Mesothelial cell of epicardium (in vitro differentiated cells): ENCODE measurements at places on chromosomes 1 and 21. TPM values are rescaled to one million over a fixed set of nuclear protein-coding genes. Genes with fewer than 3 reads are reported as not detected.

AGO3 gene
- 48.3 to 52.2 TPM (median 51.7 TPM) in 3 replicates for total RNA-seq

CRNN gene
- total RNA-seq = not detected in 3 replicates

DNA sequence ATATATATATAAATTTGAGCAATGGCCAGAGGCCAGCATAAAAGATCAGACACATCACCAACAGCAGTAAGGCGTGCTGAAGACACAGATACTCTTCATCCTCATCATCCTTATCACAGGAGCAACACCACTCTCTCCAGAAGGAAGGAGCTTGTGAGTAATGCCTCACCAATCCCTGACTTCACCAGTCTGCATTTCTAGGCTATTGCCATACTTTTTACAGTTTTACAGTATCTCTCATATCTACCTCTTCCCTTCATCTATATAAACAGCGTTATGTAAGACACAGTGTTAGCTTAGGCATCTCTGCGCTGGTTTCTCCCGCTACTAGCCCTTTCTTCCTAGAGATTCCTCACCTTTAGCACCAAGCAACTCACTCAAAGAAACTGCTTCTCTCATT is 2.4 kb upstream of the ABL2 start:
- H3K4me1 ChIP-seq = peaks cover 14% of the 10 kb centered on the region
- no peak overlapping the region for H3K4me3 ChIP-seq
- no peaks in the 10 kb centered on the region for H3K36me3 ChIP-seq
- H3K27ac ChIP-seq = no peak overlapping the region

C1orf141 gene
- 0.22 to 0.23 TPM in 2 of 3 replicates, not detected in the other for total RNA-seq

DNA sequence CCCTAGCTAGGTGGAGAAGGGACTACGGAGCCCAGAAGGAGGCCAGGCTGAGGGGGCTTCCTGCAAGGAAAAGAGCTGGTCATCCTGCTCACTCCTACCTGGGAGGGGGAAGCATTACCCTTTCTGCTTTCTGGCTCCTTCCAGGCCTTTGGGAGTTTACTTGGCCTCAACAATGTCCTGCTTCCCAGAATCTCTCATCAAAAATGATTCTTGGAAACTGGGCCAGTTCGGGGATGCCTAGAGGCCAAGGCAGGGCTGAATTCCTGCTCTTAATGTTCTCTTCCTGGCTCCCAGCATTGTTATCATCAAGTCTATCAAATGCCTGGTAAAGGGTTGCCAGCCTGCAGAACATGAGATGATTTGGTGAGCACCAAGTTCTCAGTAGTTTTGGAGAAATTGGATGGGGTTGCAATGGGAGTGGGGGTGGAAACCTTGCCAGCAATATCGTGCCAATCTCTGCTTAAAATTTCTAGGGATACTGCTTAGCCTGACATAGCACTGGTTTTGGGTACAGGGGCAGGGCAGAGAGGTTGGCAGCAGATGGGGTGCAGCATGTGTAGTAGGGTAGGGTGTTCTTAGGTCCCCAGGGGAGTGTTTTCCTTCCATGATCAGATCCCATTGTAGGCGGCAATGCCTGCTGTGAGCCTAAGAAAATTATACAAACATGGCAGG is 7.7 kb upstream of the PAFAH2 start:
- peaks cover 5% of the 10 kb centered on the region for H3K4me1 ChIP-seq
- no peak for DNase-seq
- H3K27me3 ChIP-seq = peaks cover 3% of the 10 kb centered on the region
- no peaks in the 10 kb centered on the region for H3K36me3 ChIP-seq

NR1I3 gene
- not detected in 3 replicates for total RNA-seq

DNA sequence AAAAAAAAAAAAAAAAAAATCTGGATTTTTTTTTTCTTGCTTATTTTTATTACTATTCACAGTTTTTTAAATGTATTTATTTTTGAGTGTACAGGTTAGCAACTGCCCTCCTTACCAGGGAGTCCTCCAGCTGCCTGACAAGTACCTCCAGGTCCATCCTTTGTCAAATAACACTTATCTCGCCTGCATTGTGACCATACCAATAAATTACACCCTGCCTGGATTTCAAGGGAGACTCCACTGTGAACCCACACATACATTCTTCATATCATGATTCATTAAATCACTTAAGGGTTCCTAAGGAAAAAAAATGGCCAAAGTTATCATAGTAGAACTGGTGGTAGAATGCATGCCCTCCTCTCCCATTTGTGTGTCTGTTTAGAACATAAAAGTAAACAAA is 38.4 kb downstream of the EEIG2 start:
- H3K36me3 ChIP-seq = no peaks in the 10 kb centered on the region
- H3K27me3 ChIP-seq = no peaks in the 10 kb centered on the region
- H3K4me1 ChIP-seq = peaks cover 45% of the 10 kb centered on the region
- no peak for DNase-seq

- H3K4me1 ChIP-seq = peaks cover 42% of the 10 kb centered on the region
- H3K27ac ChIP-seq = peak overlapping the region; percentile 96
These were observed 14.0 kb upstream of the PAQR7 start for GRCh38 chr1:25889470-25889869.

DNA sequence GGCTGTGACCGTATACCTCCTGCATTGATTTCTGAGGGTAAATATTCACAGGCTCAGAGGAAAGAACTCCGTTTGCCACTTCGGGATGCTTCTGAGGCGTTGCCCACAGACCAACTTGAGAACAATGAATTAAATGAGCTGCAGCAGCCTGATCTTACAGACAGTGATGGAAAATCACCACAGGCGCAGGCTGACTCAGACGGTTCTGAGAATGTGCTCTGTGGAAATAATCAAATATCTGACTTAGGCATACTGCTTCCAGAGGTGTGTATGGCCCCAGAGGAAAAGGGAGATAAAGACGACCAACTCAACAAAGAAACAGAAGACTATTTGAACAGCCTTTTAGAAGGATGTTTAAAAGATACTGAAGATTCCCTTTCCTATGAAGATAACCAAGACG is 76.7 kb upstream of the SCCPDH start:
- H3K4me3 ChIP-seq = no peak overlapping the region
- DNase-seq = no peak
- no peaks in the 10 kb centered on the region for H3K4me1 ChIP-seq
- no peaks in the 10 kb centered on the region for H3K27me3 ChIP-seq
- peaks cover 24% of the 10 kb centered on the region for H3K36me3 ChIP-seq

CELA2A gene
- not detected in 3 replicates for total RNA-seq

CHODL gene
- 0.72 to 0.95 TPM (median 0.90 TPM) in 3 replicates for total RNA-seq

DNA sequence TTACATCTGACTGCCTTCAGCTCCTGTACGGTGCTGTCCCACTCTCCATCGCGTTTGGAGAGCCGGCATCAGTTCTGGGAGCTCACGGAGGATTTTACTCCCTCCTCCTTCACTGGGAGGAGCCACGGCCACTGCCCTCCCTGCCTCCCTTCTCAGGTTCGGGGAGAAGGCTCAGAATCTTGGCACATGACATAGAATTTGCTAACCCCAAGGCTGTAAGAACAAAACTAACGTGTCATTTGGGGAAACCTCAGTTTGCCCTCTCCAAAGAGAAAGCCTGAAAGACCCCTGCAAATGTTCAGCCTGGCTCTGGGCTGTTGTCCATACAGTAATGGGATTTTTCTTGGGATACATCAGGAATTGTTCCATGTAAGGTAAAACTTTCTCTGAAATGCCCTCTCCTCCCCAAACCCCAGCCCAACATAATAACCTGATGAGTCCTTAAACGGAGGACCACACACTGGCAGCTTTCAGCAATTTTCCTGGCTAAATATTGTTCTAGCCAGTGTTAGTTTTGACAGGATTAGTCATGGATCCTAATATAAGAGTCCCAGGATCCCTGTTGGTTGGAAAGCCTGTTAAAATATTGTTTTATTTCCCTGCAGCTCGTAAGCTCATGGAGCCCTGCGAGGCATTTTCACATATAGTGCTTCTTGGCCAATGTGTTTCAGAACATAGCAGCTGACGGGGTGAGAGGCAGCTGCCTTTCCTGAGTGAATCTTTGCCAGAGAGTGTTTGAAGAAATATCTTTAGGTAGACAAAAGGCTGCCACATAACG is 98.8 kb downstream of the RHOU start:
- H3K4me3 ChIP-seq = no peak overlapping the region
- DNase-seq = no peak
- H3K27ac ChIP-seq = no peak overlapping the region
- H3K36me3 ChIP-seq = no peaks in the 10 kb centered on the region

- no peak overlapping the region for H3K4me3 ChIP-seq
- no peak for DNase-seq
- H3K4me1 ChIP-seq = peaks cover 32% of the 10 kb centered on the region
These were observed 2.3 kb upstream of the CATSPERE start for GRCh38 chr1:244458781-244459180.

DNA sequence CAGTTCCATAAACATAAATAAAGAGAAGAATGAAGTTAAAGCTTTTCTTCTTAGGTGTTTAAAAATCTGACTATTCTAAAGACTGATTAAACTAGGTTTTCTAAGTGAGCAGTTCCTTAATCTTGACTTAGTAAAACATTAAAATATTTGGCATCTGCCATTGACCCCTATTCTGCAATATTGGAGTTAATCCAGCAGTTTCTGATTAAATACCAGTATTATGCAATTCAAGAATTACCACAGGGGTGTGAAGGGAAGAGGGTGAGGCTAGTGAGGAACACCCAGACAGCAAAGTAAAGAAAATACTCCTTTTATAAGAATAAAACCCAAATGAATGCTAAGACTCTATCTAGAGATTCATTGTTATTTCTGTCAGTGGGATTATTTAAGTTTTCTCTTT is 40.9 kb downstream of the CLIC4 start:
- H3K27ac ChIP-seq = peak overlapping the region; percentile 85
- no peak for DNase-seq
- H3K27me3 ChIP-seq = no peaks in the 10 kb centered on the region
- H3K36me3 ChIP-seq = peaks cover 12% of the 10 kb centered on the region

DNA sequence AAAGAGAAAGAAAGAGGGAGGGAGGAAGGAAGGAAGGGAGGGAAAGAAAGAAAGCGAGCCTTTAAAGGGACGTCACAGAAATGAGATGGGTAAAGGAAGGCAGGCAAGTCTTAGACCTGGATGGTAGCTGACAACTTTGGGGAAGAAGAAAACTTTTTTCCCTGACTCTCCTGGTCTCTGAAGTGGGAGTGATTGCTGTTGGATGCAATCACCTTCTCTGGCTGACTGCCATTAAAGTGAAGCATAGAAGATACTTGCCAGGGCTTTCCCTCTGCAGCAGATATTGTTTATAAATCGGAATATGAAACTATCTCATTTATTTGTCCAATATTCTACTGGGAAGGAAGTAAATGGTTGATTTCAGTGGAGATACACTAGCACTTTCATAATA is 27.0 kb downstream of the VCAM1 start:
- H3K27ac ChIP-seq = no peak overlapping the region
- DNase-seq = no peak
- H3K4me1 ChIP-seq = no peaks in the 10 kb centered on the region
- no peak overlapping the region for H3K4me3 ChIP-seq
- no peaks in the 10 kb centered on the region for H3K36me3 ChIP-seq

SELENBP1 gene
- total RNA-seq = 51.1 to 58.5 TPM (median 53.3 TPM) in 3 replicates
